ENCODE measurements at places on chromosomes 4 and X.

- DNase-seq, result no peak
Observed at GRCh38 chr4:81684352-81684751, 212.6 kb upstream of the RASGEF1B start.

- no peak for DNase-seq
Observed at GRCh38 chr4:32840461-32841189, 2120.5 kb downstream of the PCDH7 start.

GRCh38 chr4:88353324-88353723, 25.3 kb upstream of the HERC6 start:
- no peak for DNase-seq

- no peak for DNase-seq
Observed at GRCh38 chr4:160745126-160745525, 1418.7 kb downstream of the FSTL5 start.

- no peak for DNase-seq
Observed at GRCh38 chrX:131837325-131837724, 185.8 kb upstream of the STK26 start.

- no peak for DNase-seq
Observed at GRCh38 chrX:580030-580429, 50.6 kb upstream of the SHOX start.

GRCh38 chrX:151336809-151337208, 60.2 kb upstream of the VMA21 start:
- DNase-seq, result no peak

GRCh38 chr4:53191997-53192396, 173.9 kb downstream of the SCFD2 start:
- DNase-seq, result no peak

GRCh38 chrX:37875675-37876074, 28.3 kb upstream of the DYNLT3 start:
- DNase-seq, result no peak

- no peak for DNase-seq
Observed at GRCh38 chr4:139176302-139177048, 543 bp downstream of the ELF2 start.

- DNase-seq, result no peak
Observed at GRCh38 chr4:40255393-40256281, 58.8 kb downstream of the RHOH start.

DNA sequence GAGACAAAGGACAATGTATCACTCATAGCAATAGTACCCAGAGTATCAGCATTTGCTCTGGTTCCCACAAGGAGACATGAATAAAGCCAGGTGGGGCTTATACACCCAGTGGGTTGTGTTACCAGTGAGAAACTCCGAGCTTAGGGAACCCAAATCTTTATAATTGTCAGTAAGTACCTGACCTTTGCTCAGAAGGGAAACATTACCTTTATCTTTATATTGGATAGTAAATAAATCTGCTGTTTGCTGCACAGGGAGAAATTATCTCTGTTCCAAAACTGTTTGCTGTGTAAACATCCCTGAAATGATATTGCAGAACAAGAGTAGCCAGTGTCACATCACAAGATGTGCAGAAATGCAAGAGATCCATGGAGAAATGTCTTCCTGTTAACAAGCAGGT, 12.1 kb upstream of the SLAIN2 start:
- DNase-seq, result no peak

DNA sequence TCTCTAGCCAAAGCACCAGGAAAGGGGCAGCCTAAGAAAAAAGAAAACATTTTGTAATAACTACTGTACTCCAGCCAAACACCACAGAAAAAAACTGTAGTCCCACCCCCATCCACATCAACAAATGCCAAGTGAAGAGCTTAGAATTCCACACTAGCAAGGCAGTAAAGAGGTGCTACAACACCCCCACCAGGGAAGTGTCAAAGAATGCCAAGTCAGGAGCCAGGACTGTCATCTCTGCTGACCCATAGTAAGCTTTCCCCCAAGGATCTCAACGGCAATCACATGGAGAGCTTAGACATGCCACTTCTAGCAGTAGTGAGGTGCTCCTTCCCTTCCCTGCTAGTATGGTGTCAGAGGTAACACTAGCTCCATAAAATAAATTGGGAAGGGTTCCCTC, 34.4 kb upstream of the CCDC160 start:
- DNase-seq, result no peak

GRCh38 chr4:186404562-186405134, 138.7 kb downstream of the F11 start:
- no peak for DNase-seq

DNA sequence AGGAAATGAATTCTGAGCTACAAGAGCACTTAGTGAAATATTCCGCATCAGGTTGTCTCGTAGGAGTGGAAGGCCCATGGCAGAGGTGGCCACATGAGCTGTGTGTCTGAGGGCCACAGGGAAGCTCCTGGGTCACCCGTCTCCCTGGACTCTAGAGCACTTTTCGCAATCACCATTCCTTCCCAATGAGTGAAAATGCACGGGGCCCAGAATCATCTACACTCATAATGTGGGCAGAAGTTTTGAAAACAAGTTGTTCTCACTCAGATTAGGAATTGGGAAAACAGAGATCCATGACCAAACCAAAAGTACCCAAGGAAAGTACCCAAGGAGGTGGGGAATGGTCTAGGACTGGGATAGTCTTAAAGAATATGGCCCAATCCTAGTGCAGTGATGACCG, 94.4 kb downstream of the SCD5 start:
- no peak for DNase-seq

DNA sequence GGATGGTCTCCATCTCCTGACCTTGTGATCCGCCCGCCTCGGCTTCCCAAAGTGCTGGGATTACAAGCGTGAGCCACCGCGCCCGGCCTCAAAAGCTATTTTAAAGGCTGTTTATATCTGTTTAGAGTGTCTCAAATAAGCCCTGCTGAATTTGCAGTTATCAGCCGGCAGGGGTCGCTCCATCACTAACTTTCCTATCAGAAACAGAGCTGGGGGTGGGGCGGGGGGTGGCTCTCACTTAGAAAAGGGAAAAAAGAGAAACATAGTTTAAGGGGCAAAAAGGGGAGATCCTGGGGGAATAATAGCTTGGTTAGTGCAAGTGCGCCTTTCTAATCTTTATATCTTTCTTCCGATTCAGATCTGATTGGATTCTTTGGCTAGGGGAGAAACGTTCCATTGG, 450.7 kb downstream of the UBE2NL start:
- no peak for DNase-seq

DNA sequence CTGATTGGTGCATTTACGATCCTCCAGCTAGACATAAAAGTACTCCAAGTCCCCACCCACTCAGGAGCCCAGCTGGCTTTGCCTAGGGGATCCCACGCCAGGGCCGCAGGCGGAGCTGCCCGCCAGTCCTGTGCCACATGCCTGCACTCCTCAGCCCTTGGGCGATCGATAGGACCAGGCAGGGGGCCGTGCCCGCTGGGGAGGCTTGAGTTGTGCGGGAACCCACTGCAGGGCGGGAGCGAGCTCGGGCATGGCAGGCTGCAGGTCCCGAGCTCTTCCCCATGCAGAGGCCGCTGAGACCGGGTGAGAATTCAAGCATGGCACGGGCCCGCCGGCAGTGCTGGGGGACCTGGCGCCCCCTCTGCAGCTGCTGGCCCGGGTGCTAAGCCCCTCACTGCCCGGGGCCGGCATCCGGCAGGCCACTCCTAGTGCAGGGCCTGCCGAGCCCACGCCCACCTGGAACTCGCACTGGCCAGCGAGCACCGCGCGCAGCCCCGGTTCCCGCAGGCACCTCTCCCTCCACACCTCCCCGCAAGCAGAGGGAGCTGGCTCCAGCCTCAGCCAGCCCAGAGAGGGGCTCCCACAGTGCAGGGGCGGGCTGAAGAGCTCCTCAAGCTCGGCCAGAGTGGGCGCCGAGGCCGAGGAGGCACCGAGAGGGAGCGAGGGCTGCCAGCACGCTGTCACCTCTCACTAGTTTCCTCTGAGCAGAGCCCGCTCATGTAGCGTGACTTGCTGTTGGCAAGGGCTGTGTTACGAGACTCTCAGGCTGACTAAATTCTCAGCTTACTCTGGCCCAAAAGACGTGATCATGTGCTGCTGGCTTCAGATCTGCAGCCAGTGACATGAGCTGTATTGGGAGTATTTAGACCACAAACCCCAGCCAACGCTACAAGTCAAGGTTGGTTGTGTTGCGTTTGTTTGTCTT, 87.5 kb downstream of the TRAPPC11 start:
- DNase-seq, result no peak

GRCh38 chrX:2848871-2849301, 20.2 kb downstream of the GYG2 start:
- no peak for DNase-seq

DNA sequence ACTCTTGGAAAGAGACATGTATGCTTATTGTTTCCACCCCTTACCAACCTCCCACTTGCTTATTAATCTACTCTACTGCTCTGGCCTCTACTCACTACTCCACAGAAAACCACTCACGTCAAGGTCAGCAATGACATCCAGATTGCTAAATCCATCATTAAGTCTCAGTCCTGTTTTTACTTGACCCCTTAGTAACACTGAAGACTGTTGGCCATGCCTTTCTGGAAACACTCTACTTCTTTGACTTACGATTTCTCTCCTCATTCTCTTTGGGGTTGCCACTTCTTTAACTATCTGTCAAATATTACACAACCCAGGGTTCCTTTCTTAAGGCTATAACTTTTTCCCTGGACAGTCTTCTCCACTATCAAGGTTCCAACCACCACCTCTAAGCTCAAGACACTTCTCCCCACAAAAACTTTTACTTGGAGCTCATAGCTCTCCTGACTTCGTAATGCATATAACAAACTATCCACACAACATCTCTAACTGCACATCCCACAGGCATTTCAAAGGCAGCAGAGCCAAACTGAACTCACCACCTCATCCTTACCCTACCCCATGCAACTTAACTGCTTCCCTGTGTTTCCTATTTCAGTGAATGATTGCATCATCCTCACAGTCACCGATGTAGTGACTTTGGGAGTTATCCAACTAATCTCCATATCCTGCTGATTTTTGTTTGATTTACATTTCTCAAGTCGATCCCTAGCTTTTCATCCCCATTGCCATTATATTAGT, 15.8 kb upstream of the MAGEA4 start:
- no peak for DNase-seq

Measured in NCI-H2107 (cell line).